ENCODE measurements at places on chromosomes 2 and 18. TPM values are rescaled to one million over a fixed set of nuclear protein-coding genes. Genes with fewer than 3 reads are reported as not detected.

- H3K4me3 ChIP-seq = no peak overlapping the region
- peaks cover 17% of the 10 kb centered on the region for H3K4me1 ChIP-seq
- no peaks in the 10 kb centered on the region for H3K36me3 ChIP-seq
- H3K27ac ChIP-seq = no peak overlapping the region
These were observed 27.3 kb upstream of the E2F6 start for GRCh38 chr2:11493282-11493681.

BMP10 gene
- not detected for total RNA-seq

DNA sequence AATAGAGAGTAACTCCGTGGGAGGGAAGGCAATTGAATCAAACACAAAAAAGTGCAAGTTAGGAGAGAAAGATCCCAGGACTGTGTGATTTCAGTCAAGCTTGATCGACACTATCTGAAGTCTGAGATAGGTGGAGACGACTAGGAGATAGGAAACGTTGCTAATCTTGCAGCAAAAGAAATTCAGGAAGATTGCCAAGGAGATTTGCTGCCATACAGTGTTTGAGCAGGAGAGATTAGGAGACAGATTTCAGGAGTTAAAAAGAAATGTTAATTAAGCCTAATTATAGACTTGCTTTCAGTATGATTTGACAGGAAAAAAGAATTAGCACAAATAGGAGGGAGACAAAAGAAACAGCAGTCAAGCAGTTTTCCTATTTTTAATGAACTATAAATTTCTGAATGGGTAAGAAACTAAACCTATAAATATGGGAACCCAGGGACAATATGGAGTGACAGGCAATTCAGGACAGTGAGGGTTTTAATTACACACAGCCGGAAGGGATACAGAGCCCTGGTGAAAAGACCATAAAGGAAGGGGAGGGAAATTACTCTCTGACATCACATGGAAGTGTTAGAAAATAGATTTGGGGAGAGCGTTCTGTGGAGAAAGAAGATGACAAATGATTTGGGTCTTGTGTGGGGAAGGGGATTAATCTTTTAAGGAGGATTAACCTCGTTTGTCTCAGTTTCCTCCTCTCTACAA is 72.6 kb downstream of the SUCLG1 start:
- peaks cover 43% of the 10 kb centered on the region for H3K27me3 ChIP-seq
- H3K4me1 ChIP-seq = no peaks in the 10 kb centered on the region
- no peak overlapping the region for H3K4me3 ChIP-seq
- H3K27ac ChIP-seq = no peak overlapping the region
- no peaks in the 10 kb centered on the region for H3K36me3 ChIP-seq

CHRND gene
- not detected for total RNA-seq

TSPYL6 gene
- total RNA-seq = not detected

DNA sequence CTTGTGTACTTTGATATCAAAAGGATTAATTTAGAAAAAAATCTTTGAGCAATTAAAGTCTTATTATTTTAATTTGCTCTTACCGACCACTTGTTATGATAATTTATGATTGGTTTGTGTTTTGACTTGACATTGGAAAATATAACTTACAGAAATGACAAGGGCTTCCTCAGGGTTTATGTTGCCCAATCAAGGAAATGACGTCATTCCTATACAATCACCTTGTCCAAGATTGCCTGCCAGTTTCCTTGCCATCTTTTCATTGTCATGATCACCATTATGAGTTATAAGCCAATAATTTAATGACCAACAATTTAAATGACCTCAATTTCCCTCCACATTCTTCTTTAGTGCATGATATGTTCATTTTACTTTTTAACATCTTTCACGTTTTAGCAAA is 351.8 kb upstream of the TMEFF2 start:
- H3K27me3 ChIP-seq = peaks cover 14% of the 10 kb centered on the region
- H3K36me3 ChIP-seq = no peaks in the 10 kb centered on the region
- H3K4me1 ChIP-seq = no peaks in the 10 kb centered on the region
- H3K27ac ChIP-seq = no peak overlapping the region
- no peak for DNase-seq
- H3K4me3 ChIP-seq = no peak overlapping the region

DNA sequence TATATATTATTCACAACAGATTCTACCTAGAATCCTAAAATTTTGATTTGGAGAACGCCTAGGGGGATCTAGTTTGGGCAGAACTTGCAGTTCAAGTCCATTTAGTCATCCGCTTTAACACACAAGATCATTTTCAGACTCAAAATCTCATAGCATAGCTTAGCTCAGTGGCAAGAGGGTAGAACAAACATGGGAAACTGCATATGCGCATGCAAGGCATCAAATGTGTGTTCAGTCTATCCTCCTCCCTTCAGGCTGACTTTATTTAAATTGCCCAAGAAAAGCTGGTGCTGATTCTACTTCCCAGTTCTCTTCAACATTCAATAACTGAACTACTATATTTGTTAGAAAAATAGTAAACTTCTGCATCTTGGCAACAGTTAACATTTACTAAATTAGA is 79.6 kb upstream of the NRXN1 start:
- H3K4me1 ChIP-seq = no peaks in the 10 kb centered on the region
- H3K4me3 ChIP-seq = no peak overlapping the region
- H3K27ac ChIP-seq = no peak overlapping the region
- DNase-seq = no peak
- peaks cover 2% of the 10 kb centered on the region for H3K27me3 ChIP-seq
- no peaks in the 10 kb centered on the region for H3K36me3 ChIP-seq

- H3K27ac ChIP-seq = no peak overlapping the region
- no peaks in the 10 kb centered on the region for H3K36me3 ChIP-seq
- H3K27me3 ChIP-seq = peaks cover 12% of the 10 kb centered on the region
- peak; percentile 90 for DNase-seq
These were observed 34.5 kb downstream of the NEURL3 start for GRCh38 chr2:96470636-96471035.

DNA sequence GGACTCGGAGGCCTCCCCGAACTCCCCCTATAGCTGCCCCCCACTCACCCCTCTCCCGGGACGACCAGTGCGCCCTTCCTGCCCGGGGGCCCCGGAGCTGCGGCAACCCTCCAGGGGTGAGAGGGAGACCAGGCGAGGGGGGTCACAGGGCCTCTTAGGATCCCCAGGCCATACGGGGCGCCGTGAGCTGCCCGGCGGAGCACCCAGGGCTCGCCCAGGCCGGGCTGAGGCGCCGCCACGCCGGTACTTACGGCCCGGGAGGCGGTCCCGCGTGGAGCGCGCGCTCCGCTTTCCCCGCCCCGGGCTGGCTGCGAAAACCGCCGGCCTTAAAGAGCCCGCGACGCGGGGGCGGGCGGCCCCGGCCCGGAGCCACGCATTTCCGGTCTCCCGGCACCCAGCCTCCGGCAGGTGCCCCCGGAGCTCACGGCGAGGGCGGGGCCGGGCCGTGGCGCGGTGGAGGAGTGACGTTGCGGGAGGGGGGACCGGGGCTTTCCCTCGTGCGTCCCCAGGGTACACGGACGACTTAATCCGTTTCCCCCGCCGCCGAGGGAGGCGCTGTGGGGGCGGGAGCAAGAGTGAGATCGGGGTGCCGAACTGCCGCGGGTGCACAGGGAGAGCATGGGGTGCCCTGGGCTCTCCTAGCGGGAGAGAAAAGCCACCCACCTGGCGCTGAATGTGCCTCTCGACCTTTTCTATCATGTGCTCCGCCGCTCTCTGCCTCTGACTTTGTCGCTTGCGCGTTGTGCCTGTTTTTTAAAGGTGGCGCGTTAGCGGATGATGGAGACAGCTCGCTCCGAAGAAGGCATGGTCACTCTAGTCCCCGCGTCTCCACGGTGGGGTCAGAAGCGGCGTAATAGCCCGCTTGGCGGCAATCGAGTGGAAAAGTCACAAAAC is at the start of gene METTL21A:
TSS of gene METTL21A (minus strand) at position 381 of the 894 bp plus-strand sequence. CDS start 1,019 bp downstream, outside the sequence.
- no peak for DNase-seq
- H3K4me3 ChIP-seq = peak within 1 kb of the TSS; percentile 90
- H3K36me3 ChIP-seq = no peaks in the 10 kb centered on the region
- H3K27me3 ChIP-seq = no peaks in the 10 kb centered on the region

DNA sequence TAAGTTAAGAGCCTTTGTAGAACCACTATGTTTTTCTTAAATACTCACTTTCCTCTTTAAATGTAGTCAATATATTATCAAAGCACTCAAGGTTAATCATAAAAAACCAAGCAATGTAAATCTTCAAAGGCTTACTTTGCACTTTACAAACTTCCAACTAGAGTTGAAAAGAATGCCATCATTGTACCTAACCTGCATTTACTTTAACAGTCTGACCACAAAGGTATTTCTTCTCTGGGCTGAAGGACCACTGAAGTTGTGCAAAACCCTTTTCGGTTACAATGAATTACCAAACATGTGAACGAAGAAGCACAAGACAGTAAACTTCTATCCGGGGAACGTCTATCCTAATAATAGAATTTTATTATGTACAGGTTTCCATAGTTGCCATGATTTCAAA is 3.0 kb downstream of the HNRNPLL start:
- H3K36me3 ChIP-seq = no peaks in the 10 kb centered on the region
- H3K4me3 ChIP-seq = peak overlapping the region; percentile 88
- H3K27me3 ChIP-seq = no peaks in the 10 kb centered on the region
- peak overlapping the region; percentile 98 for H3K27ac ChIP-seq
- H3K4me1 ChIP-seq = peaks cover 52% of the 10 kb centered on the region

DNA sequence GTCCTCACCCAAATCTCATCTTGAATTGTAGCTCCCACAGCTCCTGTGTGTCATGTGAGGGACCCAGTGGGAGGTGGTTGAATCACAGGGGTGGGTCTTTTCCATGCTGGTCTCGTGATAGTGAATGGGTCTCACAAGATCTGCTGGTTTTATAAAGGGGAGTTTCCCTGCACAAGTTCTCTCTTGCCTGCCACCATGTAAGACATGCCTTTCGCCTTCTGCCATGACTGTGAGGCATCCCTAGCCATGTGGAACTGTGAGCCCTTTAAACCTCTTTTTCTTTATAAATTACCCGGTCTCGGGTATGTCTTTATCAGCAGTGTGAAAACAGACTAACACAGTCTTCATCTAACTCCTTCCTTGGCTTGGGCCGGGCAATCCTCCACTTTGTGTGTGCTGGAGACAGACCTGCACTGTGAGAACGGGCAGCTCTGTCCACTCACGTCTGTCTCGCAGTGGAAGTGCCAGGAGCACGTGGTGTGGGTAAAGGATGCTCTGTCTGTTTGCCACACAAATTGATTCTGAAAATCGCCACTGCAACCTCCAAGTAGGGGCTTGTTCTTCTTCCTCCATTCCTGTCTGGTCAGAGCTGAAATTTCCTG is 47.6 kb upstream of the OTOS start:
- no peaks in the 10 kb centered on the region for H3K4me1 ChIP-seq
- H3K27me3 ChIP-seq = peaks cover 55% of the 10 kb centered on the region
- no peak overlapping the region for H3K27ac ChIP-seq
- peaks cover 5% of the 10 kb centered on the region for H3K36me3 ChIP-seq

DNA sequence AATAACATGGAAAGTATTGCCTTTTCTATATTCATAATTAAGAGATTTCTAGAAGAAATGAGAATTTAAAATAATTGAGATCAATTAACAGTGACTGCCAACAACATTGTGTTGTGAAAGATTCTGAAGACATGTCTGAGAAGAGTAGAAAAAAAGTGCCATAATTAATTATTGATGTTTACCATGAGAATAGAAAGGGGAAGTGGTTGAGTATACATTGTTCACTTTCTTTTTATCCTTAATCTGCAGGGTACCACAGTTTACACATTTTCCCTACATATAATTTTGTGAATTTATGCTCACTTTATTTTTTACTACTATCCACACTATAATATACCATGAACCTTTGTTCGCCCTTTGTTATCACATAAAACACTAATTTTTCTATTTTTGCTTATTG is 47.1 kb upstream of the UBE2E3 start:
- H3K27ac ChIP-seq = no peak overlapping the region
- H3K4me1 ChIP-seq = no peaks in the 10 kb centered on the region
- no peaks in the 10 kb centered on the region for H3K36me3 ChIP-seq
- no peak overlapping the region for H3K4me3 ChIP-seq

GRCh38 chr18:10234912-10235660 is 219.3 kb upstream of the APCDD1 start:
- peaks cover 26% of the 10 kb centered on the region for H3K4me1 ChIP-seq
- H3K36me3 ChIP-seq = no peaks in the 10 kb centered on the region
- no peak overlapping the region for H3K27ac ChIP-seq
- no peaks in the 10 kb centered on the region for H3K27me3 ChIP-seq
- no peak for DNase-seq

DNA sequence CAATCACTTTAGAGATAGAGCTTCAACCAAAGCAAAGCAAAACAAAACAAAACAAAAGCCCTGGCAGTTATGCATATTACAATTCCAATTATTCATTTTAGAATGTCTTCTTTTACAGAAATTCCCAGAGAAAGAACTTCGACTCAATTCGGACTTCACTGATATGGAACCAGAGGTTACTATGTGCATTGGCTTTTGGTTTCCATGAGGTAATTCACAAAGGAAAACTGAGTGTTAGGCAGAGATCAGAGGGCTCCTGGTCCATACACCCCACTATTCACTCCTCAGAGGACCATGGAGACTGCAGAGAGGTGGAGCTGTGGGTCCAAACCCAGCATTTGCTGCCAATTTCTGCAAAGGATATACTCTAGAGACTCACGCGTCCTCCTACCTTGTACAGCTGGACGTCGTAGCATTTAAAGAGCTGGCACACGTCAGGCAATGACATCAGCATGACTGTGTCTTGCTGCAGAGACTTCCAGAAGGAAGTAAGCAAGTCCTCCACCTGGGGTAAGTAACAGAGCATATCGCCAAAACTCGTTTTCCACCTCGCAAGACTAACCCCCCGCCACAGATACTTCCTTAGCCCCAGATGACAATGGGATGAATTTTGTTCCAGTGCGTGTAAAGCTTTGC is 31.3 kb upstream of the CREG2 start:
- H3K27ac ChIP-seq = no peak overlapping the region
- no peaks in the 10 kb centered on the region for H3K4me1 ChIP-seq
- H3K27me3 ChIP-seq = peaks cover 7% of the 10 kb centered on the region
- H3K36me3 ChIP-seq = no peaks in the 10 kb centered on the region
- H3K4me3 ChIP-seq = no peak overlapping the region

DNA sequence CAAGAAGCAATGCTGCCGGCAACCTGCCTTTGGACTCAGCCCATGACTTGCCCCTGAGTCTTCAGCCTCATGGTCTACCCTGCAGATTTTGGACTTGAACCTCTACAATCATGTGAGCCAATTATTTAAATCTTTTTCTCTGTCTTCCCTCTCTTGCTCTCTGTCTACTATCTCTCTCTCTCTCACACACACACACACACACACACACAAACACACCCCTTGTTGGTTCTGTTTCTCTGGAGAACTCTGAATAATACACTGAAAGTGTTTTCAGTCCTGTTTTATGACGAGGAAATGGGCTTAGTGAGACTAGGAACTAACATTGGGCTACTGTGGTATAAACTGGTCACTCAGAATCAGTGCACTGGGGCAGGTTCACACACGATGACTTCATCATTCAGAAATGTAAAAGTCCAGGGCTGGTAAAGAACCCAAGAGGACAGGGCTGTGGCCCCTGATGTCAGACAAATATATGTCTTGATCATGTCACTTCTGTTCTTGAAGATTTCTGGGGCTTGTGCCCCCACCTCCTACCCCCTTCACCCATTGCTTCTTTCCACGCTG is 266.1 kb upstream of the SIX2 start:
- no peak for DNase-seq
- H3K4me1 ChIP-seq = peaks cover 68% of the 10 kb centered on the region
- H3K27me3 ChIP-seq = no peaks in the 10 kb centered on the region
- H3K36me3 ChIP-seq = no peaks in the 10 kb centered on the region

All from chondrocyte (in vitro differentiated cells).